ENCODE measurements at places on chromosomes 4 and X.
A peak's percentile ranks its signal among the peaks of the same experiment; 100 is the strongest.

GRCh38 chr4:182238355-182238931 lies 4.8 kb upstream of the TENM3 start:
- no peak for DNase-seq

- peak; percentile 1 for DNase-seq
Observed at GRCh38 chr4:170374770-170375169, 285.0 kb upstream of the AADAT start.

DNA sequence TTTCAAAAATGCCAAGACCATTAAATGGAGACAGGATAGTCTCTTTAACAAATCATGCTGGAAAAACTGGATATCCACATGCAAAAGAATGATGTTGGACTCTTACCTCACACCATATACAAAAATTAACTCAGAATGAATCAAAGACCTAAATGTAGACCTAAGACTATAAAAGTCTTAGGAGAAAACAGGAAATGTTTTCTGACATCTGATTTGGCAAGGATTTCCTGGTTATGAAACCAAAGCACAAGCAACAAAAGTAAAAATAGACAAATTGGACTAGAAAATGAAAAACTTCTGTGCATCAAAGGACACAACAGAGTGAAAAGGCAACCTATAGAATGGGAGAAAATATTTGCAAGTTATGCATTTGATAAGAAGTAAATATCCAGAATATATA lies 37.6 kb downstream of the ARFIP1 start:
- peak; percentile 71 for DNase-seq

DNA sequence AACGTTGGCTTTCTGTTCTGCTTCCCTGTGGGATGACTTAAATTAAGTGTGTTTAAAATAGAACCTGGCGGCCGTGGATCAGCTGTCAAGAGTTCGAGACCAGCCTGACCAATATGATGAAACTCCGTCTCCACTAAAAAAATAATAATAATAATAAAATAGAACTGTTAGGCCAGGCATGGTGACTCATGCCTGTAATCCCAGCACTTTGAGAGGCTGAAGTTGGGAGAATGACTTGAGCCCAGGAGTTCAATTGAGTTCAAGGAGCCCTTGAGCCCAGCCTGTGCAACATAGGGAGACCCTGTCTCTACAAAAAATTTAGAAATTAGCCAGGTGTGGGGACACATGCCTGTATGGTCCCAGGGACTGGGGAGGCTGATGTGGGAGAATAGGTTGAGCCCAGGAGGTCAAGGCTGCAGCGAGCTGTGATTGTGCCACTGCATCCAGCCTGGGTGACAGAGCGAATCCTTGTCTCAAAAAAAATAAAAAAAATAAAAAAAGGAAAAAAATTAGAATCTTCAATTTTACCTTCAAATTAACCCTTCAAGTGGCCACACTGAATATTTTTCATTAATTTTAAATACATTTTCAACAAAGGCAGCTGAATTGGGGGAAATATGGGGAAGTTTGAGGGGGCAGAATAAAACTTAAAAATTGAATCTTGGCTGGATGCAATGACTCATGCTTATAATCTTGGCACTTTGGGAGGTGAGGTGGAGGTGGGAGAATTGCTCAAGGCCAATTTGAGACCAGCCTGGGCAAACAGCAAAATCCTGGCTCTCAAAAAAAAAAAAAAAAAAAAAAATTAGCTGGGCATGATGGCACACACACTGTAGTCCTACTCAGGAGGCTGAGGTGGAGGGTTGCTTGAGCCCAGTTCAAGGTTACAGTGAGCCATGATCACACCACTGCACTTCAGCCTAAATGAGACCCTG lies 31.8 kb upstream of the HSD17B13 start:
- peak; percentile 37 for DNase-seq

Data from fibroblast of pulmonary artery (primary cell).